Activated CD8-positive, alpha-beta T cell treated with anti-CD3 and anti-CD28 coated beads, Interleukin-2, amount 10 ng/mL, durations not matched to agents 7 days and 5 days (primary cell): ENCODE measurements at places on chromosomes 13 and 19.
A peak's percentile ranks its signal among the peaks of the same experiment; 100 is the strongest.

GRCh38 chr13:77310579-77311279, 16.2 kb downstream of the MYCBP2 start:
- no peak for DNase-seq

- DNase-seq, result peak; percentile 30
Measured at GRCh38 chr19:51784922-51785690, 9.9 kb upstream of the FPR3 start.

DNA sequence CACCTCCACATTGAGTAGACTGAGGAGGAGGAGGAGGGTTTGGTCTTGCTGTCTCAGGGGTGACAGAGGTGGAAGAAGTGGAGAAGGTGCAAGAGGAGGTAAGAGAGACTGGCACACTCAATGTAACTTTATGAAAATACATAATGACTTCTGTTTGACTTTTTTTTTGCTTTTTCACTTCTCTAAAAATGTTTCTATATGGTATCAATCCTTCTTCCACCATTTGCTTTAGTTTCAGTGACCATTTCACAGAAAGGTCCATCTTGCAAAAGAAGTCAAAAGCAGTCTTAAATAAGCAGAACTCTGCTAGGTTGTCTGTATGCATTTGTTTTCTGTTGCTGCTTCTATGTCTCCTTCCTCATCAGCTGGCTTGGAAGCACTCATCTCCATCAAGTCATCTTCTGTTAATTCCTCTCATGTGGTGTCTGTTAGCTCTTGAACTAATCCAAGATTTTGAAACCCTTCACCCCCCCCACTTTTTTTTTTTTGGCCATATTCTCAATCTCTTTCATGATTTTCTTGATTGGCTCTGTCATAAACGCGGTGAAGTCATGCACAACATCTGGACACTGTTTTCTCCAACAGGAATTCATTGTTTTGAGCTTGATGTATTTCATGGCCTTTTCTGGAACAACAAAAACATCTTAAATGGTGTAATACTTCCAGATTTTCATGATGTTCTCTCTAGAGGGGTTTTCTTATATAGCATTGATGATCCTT, 80.8 kb downstream of the KL start:
- no peak for DNase-seq

- no peak for DNase-seq
Measured at GRCh38 chr13:28434926-28435325, 60.0 kb downstream of the FLT1 start.

GRCh38 chr13:90502153-90502552, 845.3 kb upstream of the MIR17HG start:
- DNase-seq, result no peak

DNA sequence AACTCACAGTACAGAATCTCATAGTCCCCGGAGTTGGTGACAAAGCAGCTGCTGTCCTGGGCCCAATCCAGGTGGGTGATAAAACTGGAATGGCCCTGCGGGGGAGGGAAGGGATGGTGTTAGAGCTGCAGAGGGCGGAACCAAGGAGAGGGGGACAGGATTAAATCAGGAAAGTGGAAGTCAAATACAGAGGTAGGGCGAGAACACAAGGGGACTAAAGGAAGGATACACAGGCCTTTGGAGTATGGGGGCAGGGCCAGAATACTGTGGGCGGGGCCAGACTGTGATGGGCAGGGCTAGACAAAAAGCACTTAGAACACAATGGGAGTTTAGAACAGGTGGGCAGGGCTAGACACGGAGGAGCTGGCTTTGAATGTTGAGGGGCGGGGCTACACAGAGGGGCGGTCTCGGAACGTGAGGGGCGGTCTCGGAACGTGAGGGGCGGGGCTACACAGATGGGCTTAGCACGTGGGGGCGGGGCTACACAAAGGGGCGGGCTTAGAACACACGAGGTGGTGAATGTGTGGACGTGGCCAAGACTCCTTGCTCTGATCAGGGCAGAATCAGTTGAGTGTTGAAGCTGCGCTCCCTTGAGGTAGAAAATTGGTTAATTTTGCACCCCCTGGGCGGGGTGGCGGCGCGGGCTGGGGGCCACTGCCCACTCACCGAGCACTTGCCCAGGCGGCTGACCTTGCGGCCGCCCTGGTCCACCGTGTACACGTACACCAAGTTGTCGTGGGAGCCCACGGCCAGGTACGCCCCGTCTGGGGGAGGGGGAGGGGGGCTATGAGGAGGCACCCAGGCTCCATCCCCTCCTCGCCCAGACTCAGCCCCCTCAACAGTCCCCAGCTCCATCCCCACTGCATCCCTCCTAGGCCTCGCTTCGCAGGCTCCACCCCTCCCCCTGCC, 14.0 kb upstream of the GPR4 start:
- DNase-seq, result peak; percentile 77

- DNase-seq, result no peak
Measured at GRCh38 chr19:13965926-13966683, 13.8 kb downstream of the DCAF15 start.

DNA sequence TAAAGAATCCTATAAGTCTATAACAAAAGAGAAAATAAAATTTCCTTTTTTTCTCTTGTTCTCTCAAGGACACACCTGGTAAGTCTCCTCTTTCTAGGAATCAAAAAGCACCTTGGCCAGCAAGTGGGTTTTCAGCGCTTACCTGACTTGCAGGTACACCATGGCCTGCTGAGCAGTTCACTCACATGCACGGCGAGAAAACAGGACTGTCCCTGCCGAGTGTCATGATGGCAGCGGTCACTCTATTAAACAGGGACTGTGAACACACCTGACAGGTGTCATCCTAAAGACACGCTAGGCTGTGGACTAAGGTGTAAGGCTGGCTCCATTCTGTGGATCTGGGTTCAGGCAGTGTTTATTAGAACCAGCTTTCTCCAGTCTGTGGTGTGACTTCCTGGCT, 170.2 kb downstream of the TEX29 start:
- no peak for DNase-seq

DNA sequence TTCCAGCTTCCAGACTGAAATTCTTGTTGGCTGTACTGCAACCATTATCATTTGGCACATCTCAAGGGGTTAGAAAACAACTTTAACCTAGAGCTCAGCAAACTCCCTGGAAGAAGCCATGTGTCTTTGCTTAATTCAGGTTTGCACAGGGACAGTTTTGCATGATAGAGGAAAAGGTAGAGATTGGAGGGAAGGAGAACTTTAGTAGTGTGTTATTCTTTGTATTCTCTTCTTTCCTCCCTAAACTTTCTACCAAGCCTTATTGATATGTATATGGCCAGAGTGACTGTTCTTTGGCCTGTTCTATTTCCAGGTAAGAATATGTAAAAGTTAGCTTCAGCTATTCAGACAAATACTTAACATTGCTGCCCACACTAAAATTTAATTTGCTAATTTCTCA, 53.1 kb downstream of the UGGT2 start:
- no peak for DNase-seq

DNA sequence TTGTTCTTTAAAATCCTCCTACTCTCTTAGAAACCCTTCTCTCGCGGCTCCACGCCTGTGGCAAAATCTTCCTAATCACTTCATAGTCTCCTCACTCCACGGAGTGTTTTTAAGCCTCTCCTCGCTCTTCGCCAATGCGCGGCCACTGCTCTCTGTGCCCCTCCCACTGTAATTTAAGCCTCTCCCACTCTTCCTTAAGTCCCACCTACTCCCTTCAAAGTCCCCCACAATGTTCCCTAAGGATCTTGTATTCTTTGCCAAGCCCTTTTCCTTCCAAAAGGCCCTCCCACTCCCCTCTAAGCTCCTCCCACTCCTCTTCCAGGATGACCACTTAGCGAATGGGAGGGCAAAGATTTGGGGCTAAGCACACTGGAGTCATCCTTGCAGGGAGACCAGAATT, 1.3 kb downstream of the FIZ1 start:
- DNase-seq, result no peak

- DNase-seq, result no peak
Measured at GRCh38 chr13:21620861-21621260, 16.9 kb upstream of the MICU2 start.

DNA sequence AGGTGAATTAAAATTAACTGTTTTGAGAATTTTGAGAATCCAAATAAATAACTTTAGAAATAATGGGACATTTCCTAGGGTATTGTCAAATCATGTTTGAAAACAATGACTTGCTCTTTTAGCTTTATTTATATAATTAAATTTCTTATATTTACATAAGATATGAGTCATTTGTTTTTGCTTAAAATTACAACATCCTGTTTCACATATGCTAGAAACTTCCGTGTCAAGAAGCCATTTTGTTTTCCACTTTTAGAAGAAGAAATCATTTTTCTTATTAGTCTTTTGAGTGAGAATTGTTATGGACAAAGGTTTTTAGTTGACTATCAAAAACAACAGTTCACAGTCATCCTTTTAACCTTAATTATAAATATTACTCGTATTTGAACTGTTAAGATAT, 48.2 kb downstream of the DPY19L3 start:
- no peak for DNase-seq

DNA sequence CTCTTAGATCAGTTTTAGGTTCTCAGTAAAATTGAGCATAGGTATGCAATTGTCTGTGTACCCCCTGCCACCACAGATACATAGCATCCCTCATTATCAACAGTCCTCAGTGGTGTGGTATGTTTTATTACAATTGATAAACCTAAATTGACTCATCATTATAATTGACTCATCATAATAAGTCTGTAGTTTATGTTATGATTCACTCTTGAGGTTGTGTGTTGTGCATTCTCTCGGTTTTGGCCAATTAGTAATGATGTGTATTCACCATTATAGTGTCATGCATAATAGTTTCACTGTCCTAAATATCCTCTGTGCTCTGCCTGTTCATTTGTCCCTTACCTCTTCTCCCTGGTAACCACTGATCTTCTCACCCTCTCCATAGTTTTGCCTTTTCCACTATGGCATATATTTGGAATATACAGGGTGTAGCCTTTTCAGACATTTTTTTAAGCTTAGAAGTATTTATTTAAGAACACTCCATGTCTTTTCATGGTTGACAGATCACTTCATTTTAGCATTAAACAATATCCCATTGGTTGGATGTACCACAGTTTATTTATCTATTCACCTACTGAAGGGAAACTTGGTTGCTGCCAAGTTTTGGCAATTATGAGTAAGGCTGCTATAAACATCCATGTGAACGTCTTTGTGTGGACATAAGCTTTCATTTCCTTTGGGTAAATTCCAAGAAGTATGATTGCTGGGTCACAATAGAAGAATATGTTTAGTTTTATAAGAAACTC, 1620.6 kb upstream of the MIR17HG start:
- DNase-seq, result no peak

GRCh38 chr13:20882206-20882605, 20.3 kb downstream of the XPO4 start:
- DNase-seq, result no peak

- no peak for DNase-seq
Measured at GRCh38 chr13:49436890-49437289, 7.0 kb downstream of the CAB39L start.

DNA sequence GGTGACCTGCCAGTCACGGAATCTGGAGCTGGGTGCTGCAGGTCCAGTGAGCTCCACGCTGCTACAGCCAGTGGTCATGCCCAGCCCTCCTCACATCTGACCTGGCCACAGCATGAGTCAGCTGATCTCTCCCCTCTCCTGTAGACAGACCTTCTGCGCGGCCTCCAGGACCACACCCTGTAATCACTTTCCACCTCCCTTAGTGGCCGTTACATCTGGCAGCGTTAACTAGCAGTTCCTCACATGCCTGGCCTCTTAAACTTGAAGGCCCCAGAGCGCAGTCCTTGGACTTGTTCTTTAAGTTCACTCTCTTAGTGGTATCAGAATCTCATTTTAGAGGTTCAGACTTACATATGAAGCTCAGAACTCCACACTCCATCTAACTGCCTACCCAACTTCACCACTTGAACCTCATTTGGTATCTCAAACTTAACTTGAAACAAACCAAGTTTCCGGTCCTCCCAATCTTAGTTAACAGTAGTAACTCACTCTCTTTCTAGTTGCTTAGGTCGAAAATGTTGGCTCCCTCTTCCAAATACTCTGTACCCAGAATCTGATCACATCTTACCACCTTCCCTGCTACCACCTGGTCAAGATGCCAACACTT, 22.7 kb downstream of the MIPEP start:
- DNase-seq, result no peak

DNA sequence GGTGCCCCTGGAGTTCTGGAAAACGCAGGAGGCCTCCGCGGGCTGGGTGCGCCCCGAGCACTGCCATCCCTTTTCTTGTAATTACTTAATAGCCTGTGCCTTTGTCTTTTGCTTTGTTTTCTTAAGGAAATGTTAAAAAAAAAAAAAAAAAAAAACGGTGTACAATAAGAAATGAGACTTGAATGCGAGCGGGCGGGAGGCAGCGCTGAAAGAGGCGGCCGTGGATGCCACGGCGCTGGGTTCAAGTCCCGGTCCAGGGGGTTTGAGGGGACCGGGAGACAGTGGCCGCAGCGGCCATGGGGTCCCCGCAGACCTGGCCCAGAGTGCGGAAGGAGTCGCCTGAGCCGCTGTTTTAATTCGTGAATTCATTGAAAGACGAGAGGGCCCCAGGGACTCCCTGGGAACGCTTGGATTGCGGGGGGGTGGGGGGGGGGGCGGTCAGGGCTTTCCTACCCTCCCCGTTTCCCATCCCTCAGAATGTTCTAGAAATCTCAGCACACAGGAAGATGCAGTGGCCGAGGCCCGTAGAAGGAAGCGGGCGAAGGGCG, 349.2 kb upstream of the ARGLU1 start:
- no peak for DNase-seq

GRCh38 chr19:18366021-18366435, 19.9 kb upstream of the GDF15 start:
- no peak for DNase-seq

DNA sequence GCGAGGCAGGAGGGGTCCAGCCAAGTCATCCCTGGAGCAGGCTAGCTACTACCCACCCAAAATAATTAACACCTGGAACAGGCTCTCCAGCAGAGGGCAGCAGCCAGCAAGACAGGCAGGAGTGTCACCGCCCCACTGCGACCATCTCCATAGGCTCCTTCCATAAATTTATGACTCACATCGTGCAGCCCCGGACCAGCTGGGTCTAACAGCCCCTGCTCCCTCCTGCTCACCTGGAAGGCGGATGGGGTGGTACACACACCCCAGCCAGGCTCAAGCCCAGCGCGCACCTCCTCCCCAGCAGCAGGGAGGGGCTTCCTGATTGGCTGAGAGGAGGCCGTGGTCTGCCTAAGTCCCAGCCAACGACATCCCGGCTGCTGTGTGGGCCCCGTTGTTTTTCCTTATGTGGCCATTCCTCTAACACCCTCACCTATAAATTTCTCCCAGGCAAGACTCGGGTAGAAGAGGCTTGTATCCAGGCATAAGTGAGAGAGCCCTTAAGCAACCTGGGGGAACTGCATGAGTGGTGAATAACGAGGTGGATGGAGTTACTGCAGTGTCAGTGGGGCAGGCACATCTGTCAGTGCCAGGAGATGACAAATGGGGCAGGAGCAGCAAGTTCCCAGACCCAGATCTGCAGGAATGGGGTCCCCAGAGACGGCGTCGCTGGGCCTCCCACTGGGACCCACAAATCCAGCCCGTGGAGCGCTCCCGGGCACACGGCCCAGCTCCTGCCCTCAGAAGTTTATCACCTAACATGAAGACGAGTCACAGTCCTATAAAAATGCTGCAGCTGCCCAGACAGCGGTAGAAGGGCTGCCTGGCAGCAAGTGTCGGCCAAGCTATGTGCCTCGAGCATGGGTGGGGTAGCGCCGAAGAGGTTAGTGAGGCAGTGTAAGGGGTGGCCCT, 43.1 kb downstream of the CEBPG start:
- peak; percentile 79 for DNase-seq

- no peak for DNase-seq
Measured at GRCh38 chr19:45852145-45852750, 10.7 kb downstream of the SYMPK start.
